T-helper 1 cell (primary cell): ENCODE measurements at places on chromosomes 1 and 21.

DNA sequence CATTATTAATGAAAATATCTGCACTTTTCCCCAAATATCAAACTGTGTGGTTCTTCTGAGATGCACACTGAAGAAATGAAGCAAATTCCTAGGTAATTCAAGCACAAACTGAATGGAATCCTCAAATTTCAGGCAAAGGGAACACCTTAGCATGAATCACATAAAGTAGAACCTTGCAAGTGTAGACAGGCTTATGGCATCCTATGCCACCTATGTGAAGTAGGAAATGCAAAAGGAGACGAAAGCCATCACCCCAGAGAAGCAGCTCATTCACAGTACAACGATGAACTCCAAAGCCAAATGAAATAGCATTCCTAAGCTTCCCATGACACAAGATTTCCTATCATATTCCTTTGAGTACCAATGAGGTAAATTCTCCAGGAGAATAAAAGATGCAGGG lies 461.2 kb upstream of the RUNX1 start:
- no peak for DNase-seq

DNA sequence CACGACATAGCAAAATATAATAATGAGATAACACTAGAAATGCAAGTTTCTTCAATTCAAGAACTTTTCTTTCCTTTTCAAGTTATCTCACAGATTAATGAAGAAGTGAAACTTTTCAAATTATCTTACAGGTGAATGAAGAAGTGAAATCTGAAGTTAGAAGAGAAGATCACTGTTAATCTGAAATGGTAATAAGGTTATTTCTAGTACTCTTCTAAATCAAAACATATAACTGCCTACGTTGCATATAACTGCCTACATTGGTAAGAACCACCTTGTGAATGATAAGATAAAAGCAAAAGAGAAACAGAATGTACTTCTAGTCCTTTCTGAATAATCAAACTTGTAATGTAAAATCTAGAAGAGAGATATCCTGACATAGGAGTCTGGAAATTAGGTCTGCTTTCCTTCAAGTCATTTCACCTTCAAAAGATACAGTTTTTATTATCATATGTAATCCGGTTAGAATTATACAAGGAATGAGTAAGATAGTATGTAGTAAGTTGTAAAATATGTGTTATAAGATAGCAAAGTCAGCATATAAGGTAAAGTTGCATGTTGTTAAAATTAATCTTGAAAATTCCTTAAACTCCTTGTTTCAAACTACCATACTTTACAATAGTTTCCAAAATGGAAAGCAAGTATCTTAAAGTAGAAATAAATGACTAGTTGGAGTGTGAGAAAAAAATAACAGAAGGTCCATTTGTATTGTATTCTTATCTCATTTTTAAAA lies 522.4 kb upstream of the ZRANB2 start:
- DNase-seq = no peak

GRCh38 chr1:200866521-200866920 lies 6.3 kb upstream of the GPR25 start:
- DNase-seq = peak; percentile 65

DNA sequence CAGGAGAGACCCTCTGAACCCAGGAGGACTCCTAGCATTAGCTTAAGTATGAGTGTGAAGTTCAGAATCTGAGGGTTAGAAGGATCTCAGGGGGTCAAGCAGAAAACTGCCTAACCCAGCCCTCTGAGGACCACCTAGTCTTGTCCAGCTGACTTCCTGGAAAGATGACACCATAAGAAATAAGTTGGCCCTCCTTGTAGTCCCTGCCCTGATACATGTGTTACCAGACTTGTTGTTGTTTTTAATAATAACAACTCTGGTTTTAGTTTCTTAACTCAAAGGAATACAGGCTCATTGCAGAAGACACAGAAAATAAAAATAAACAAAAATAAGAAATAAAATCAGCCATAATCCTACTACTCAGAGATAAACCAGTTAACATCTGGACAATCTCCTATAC lies 21.8 kb upstream of the SARS1 start:
- DNase-seq = no peak

DNA sequence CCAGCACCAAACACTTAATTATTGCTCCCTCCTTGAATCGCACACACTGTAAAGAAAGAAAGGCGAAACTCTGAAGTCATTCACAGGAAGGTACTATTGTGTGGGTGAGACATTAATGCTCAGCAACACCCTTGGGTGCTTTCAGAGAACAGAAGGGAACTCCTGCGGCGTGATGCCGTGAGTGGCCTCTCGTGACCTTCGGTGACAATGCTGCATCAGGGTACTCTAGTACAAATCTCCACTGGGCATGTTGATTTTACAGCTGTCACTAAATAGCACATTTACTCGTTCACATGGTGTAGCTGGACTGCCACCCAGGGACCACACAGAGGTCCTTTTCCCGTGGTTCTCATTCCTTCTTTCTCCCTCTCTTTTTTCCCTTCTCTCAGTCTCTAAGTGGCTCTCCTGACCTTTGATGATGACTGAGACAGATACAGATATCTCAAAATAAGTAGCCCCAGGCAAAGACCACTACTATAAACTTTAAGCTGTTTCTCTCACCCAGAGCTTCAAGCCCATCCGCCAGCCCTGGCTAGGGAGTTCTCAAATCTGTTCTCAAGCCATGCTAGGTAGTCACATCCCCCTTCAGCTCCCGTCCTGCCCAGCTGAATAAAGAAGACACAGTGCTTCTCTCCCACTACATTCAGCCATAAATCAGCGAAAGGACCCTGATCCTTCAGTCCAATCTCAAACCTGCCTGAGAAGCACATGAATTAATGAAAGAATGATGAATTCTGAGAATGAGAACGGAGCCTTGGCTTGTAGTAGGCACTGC lies 223.4 kb upstream of the FMN2 start:
- DNase-seq = no peak

DNA sequence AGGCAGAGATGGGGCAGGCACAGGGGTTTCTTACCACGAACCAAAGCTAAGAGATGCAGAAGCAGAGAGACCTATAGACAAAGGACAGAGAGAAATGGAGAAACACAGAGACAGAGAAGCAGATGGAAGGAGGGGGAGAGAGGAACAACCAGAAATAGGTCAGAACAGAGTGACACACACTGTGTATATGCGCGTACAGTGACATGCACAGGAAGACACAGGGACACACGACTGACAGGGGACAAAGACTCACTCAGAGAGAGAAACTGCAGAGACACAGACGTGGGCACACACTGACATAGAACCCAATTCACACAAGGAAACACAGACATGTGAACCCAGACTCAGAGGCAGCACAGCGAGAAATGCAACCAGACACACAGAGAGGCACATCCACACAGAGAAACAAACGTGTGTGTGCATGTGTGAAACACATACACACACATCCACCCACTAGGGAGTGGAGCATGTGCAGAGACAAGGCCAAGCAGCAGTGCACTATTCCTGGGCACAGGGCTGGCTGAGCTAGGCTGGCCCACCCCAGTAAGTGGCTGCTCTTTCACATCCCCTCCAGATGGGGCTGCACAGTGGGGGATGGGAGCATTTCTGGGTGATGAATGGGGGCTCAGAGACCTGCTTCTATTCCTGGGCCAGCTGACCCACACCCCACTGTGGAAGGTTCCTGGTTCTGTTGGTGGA lies 123.4 kb upstream of the CSF3R start:
- DNase-seq = no peak

- DNase-seq = no peak
Observed at GRCh38 chr1:40563266-40563665, 31.8 kb downstream of the ZNF684 start.

GRCh38 chr1:14165371-14165801 lies 433.1 kb upstream of the KAZN start:
- DNase-seq = no peak

DNA sequence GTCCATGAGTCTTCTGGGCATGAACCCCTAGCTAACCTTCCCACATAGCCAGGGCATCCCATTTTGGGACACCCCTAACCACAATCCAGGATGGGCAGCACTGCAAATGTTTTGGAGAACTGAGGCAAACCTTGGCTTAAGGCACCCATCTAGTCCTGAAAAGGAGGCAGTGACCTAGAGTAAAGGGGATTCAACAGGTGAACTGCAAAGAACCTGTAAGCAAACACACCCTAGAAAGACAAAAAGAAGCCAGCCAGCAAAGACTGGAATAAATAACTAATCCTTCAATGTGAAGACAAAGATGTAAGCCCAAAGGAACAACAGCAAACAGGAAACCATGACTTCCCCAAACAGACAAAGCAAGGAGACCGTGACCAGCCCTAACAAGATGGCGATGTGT lies 56.8 kb upstream of the PPIH start:
- no peak for DNase-seq

DNA sequence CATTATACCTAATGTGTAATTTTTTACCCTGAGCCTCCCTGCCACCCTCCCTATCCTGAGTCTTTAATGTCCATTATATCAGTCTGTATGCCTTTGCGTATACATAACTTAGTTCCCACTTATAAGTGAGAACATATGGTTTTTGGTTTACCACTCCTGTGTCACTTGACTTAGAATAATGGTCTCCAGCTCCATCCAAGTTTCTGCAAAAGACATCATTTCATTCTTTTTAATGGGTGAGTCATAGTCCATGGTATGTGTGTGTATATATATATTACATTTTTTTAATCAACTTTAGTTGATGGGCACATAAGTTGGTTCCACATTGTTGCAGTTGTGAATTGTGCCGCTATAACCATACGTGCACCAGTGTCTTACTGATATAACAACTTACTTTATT lies 477.1 kb upstream of the NEGR1 start:
- DNase-seq = no peak

DNA sequence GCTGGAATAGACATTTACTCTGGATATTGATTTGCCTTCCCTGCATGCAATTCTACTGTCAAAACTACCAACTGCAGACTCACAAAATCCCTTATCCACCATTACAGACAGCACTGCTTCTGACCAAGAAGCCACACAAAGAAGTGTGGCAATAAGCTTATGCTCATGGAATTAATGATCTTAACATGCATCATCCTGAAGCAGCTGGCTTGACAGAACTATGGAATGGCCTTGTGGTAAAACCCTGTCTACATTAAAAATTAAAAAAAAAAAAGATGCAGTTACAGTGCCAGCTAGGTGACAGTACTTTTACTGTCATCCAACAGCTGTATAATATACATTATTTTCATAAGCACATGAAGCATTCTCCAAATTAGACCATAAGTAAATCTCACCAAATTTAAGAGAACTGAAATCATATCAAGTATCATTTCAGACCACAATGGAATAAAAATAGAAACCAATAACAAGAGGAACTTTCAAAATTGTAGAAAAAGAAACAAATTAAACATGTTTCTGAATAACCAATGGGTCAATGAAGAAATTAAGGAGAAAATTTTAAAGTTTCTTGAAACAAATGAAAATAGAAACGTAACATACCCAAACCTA lies 70.7 kb downstream of the SCMH1 start:
- no peak for DNase-seq

DNA sequence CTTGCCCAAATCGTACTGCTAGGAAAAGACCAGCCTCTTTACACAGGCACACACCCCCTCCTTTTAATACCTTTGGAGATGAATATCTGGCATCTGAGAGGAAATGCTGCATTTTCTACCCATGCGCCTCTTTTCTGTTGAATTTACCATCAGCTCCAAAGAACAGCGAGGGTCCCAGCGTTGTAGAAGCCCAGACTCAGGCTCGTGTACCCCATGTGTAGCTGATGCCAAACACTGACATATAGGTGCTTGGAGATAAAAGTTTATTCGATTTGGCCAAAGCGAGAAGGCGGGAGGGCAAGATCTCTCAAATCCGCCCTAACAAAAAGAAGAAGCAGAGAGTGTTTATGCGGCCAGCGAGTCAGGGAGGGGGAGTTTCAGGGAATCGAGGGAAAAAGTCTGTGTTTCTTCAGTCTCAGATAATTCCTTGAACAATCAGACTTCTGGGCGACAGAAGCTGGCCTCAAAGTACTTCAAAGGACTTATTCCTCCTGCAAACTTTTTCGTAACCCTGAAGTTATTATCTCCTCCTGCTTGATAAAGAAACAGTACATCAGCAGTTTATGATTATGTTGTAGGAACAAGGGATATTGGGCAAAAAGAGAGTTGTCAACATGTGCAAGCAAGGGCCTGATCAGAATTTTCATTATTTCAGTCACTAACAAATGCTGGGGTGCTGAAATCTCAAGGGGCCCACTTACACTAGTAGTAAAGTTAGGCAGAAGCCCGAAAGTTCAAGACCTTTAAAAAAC lies 642 bp upstream of the CREG1 start:
- DNase-seq = no peak

- no peak for DNase-seq
Observed at GRCh38 chr21:14542638-14543037, 3.5 kb downstream of the SAMSN1 start.

GRCh38 chr1:206030714-206031113 lies 7.0 kb upstream of the CTSE start:
- DNase-seq = peak; percentile 18

DNA sequence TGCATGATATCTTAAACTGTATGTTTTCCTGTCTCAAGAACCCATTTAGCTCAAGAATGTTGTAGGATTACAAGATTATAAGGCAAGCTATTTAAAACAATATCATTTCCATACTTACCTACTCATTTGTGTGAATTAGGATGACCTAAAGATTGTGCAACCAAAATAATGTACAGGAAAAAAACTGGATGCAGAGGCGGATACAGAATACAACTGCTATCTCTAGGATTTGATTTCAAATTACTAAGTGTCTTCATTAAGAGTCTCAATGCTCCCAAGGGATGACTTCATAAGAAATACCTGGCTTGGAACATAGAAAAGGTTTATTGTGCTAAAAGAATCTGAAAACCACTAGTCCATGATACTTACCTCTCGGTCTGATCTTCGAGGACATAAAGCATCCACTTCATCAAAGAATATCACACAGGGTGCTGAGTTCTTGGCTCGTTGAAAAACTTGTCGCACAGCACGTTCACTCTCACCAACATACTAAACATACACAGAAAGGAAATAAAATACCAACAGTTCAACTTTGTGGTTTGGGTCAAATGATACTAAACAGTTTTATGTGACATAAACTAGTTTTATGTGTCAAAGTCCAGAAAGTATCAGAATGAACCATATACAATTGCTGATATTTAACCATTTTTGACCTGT lies 54.9 kb downstream of the NVL start:
- DNase-seq = no peak

DNA sequence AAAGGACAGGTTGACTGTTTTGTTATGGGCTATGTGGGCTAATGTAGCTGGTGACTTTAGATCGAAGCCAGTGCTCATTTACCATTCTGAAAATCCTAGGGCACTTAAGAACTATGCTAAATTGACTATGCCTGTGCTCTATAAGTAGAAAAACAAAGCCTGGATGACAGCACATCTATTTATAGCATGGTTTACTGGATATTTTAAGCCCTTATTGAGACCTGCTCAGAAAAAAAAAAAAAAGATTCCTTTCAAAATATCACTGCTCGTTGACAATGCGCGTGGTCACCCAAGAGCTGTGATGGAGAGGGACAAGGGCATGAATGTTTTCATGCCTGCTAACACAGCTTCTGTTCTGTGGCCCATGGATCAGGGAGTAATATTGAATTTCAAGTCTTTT lies 48.1 kb downstream of the CAMSAP2 start:
- DNase-seq = no peak
